ENCODE measurements at places on chromosomes 16 and 17. TPM values are rescaled to one million over a fixed set of nuclear protein-coding genes. Genes with fewer than 3 reads are reported as not detected.

DNA sequence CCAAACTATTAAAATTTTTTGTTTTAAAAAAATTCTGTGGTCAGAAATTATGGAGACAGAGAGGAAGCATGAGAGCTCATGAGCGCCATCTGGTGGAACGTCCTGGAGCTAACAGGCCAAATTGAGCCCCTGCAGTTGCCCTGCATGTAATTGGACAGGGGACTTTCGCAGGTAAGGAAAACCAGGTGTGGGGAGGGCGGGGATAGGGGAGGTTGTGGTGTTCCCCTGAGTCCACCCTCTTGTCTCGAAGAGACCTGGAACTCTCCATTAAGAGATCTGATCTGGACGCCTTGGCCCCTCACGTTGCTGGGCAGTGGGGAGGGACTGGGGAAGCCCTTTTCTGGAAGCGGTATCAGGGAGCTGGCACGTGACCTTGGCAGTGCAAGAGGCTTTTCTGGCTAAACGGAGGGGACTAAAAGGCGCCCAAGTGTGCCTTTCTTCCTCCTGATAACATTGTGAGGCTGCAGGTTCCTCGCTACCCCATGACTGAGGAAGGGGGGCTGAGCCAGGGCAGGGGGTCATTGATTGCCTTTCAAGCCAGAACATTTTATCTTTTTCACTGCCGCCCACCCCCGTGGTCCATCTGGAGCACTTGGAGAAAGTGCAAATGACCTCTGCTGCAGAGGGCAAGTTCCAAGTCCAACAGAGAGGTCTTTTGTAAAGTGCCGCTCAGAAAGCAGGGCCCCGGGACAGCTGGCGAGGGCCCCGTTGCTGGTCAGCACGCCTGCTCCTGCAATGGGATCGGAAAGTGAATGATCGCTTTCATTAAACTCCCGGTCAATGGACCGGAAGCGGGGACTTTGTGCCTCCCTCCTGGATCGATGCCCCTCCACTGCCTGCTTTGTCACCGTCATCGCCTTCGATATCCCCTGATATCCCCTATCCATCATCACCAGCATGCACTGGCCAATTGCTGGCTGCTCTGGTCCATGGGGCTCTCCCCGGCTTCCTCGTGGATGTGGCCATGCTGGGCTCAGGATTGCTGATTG lies 18.4 kb downstream of the PDILT start:
- no peaks in the 10 kb centered on the region for H3K27me3 ChIP-seq
- peak; percentile 52 for DNase-seq
- no peak overlapping the region for H3K27ac ChIP-seq
- no peaks in the 10 kb centered on the region for H3K36me3 ChIP-seq
- H3K4me3 ChIP-seq, result no peak overlapping the region

GRCh38 chr17:17724307-17725010 lies 43.2 kb downstream of the RAI1 start:
- peaks cover 53% of the 10 kb centered on the region for H3K36me3 ChIP-seq
- H3K27me3 ChIP-seq, result no peaks in the 10 kb centered on the region
- peaks cover 29% of the 10 kb centered on the region for H3K4me1 ChIP-seq
- no peak for DNase-seq
- peak overlapping the region; percentile 44 for H3K27ac ChIP-seq

DNA sequence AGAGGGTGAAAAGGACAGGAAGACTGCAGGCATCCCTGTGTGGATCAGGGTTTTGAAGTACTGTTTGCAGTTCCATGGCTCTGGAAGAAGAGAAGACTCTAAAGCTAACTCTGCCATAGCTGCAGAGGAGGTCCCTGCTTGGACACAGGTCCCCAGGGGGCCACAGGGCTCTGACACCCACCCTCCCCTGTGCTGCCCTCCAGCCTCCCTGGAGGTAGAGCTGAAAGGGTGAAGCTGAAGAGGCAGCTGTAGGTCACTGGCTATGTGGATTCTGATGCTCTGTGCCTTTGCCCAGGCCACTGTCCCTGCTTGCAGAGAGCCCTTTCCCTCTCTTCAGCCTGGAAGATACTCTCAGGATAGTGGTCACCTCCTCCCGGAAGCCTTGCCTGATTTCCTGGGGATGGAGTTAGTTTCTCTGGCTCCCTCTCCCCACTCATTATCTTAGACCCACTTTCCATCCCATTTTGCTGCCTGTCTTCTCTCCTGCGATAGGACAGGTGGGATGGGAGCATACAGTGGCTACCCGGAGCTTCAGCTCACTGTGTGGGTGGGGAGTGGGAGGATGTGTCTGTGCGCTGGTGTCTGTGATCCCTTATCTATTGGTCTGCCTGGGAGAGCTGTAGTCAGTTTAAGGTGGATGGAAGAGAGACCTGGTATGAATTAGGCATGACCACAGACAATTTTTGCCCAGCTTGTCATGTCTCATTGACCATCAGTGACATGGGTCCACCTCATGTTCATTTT lies 89.8 kb upstream of the TMEM97 start:
- no peaks in the 10 kb centered on the region for H3K27me3 ChIP-seq
- DNase-seq, result no peak
- no peak overlapping the region for H3K27ac ChIP-seq
- peaks cover 27% of the 10 kb centered on the region for H3K4me1 ChIP-seq
- no peak overlapping the region for H3K4me3 ChIP-seq
- no peaks in the 10 kb centered on the region for H3K36me3 ChIP-seq

- peak within 1 kb of the TSS; percentile 95 for H3K4me3 ChIP-seq
- peaks cover 17% of the 10 kb centered on the region for H3K4me1 ChIP-seq
- DNase-seq, result peak; percentile 95
- peak within 1 kb of the TSS; percentile 99 for H3K27ac ChIP-seq
- H3K36me3 ChIP-seq, result peaks cover 55% of the 10 kb centered on the region
These were observed at the start of gene SRRM2 for GRCh38 chr16:2752035-2752849. SRRM2 (plus strand) TSS chr16:2752638; CDS start chr16:2756365, 3,727 bp downstream.

GRCh38 chr17:63151941-63152523 lies 186.0 kb downstream of the TANC2 start:
- H3K27me3 ChIP-seq, result no peaks in the 10 kb centered on the region
- no peaks in the 10 kb centered on the region for H3K4me1 ChIP-seq
- no peak overlapping the region for H3K4me3 ChIP-seq
- no peak for DNase-seq
- no peaks in the 10 kb centered on the region for H3K36me3 ChIP-seq

- H3K4me1 ChIP-seq, result no peaks in the 10 kb centered on the region
- H3K27me3 ChIP-seq, result no peaks in the 10 kb centered on the region
- no peaks in the 10 kb centered on the region for H3K36me3 ChIP-seq
- DNase-seq, result no peak
These were observed 354.0 kb upstream of the EEF2KMT start for GRCh38 chr16:5451641-5452040.

- H3K4me1 ChIP-seq, result peaks cover 30% of the 10 kb centered on the region
- H3K36me3 ChIP-seq, result peaks cover 90% of the 10 kb centered on the region
- no peak overlapping the region for H3K4me3 ChIP-seq
- peak overlapping the region; percentile 54 for H3K27ac ChIP-seq
These were observed 32.5 kb downstream of the NMT1 start for GRCh38 chr17:45093444-45094110.

- peaks cover 86% of the 10 kb centered on the region for H3K36me3 ChIP-seq
- no peaks in the 10 kb centered on the region for H3K4me1 ChIP-seq
- DNase-seq, result no peak
These were observed 9.9 kb downstream of the CASC3 start for GRCh38 chr17:40150276-40150675.

DNA sequence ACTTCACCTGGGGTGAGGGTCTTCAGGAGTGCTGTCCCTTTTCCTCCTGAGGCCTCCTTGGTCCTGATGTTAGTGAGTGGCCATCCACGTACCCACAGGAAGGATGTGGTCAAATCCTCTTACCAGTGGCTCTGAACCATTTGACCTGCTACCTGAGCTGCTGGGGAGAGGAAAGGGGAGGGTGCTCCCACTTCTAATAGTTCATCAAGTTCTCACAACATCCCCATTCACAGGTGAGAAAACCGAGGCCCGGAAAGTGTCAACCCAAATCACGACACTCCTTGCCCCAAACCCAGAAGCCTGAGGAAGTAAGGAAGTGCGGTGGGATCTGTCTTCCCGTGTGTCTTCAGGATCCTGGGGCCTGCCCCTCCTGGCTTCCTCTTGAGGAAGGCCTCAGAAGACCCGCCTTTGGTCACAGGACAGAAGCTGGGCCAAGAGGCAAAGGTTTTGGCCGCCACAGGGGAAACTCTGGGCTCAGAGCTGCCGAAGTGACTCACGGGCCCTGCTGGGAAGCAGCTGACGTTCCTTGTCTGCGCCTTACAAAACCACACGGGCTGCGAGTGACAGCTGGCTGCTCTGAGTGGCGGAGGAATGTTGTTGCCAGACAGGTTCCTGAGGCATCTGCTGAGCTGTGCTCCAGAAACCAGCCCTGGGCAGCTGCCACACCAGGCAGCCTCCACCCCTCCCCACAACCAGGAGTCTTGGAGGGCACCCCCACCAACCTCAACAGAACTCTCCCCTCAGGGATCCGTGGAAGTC lies 13.9 kb upstream of the KIFC3 start:
- H3K4me3 ChIP-seq, result no peak overlapping the region
- peak overlapping the region; percentile 65 for H3K27ac ChIP-seq
- H3K36me3 ChIP-seq, result no peaks in the 10 kb centered on the region
- peak; percentile 88 for DNase-seq
- peaks cover 15% of the 10 kb centered on the region for H3K4me1 ChIP-seq

GRCh38 chr16:920717-921116 lies 50.1 kb downstream of the LMF1 start:
- H3K36me3 ChIP-seq, result no peaks in the 10 kb centered on the region
- H3K4me1 ChIP-seq, result no peaks in the 10 kb centered on the region
- no peak overlapping the region for H3K27ac ChIP-seq
- H3K27me3 ChIP-seq, result no peaks in the 10 kb centered on the region

- H3K27me3 ChIP-seq, result no peaks in the 10 kb centered on the region
- no peak overlapping the region for H3K4me3 ChIP-seq
- no peaks in the 10 kb centered on the region for H3K36me3 ChIP-seq
- no peak overlapping the region for H3K27ac ChIP-seq
- DNase-seq, result peak; percentile 46
These were observed 1508.2 kb downstream of the CDH11 start for GRCh38 chr16:63613701-63614100.

- H3K27ac ChIP-seq, result no peak overlapping the region
- no peaks in the 10 kb centered on the region for H3K27me3 ChIP-seq
- no peak for DNase-seq
- H3K4me1 ChIP-seq, result peaks cover 4% of the 10 kb centered on the region
- H3K4me3 ChIP-seq, result no peak overlapping the region
These were observed 26.6 kb downstream of the NGFR start for GRCh38 chr17:49521471-49522356.

DNA sequence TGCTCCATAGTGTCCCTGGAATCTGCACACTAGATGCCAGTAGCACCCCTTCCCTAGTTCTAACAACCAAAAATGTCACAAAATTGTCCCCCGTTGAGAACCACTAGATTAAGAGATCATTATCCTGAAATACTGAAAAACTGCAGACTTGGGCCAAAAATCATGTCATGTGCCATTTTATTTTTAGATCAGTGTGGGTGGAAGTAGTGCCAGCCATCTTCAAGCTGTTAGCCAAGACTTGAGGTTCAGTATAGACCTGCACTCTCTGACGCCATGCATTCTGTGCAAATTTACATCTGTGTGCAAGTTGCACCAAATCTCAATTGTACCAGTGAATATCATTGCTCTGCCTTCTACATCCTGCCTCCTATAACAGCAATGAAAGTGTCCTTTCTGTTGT lies 31.5 kb upstream of the NOL11 start:
- DNase-seq, result no peak
- no peaks in the 10 kb centered on the region for H3K36me3 ChIP-seq
- H3K27ac ChIP-seq, result no peak overlapping the region
- H3K27me3 ChIP-seq, result no peaks in the 10 kb centered on the region
- H3K4me1 ChIP-seq, result no peaks in the 10 kb centered on the region

GRCh38 chr16:56204816-56205215 lies 13.5 kb downstream of the GNAO1 start:
- no peaks in the 10 kb centered on the region for H3K27me3 ChIP-seq
- H3K36me3 ChIP-seq, result peaks cover 4% of the 10 kb centered on the region
- DNase-seq, result no peak
- no peak overlapping the region for H3K4me3 ChIP-seq

- no peak overlapping the region for H3K27ac ChIP-seq
- DNase-seq, result no peak
- H3K4me3 ChIP-seq, result no peak overlapping the region
- H3K4me1 ChIP-seq, result peaks cover 4% of the 10 kb centered on the region
- 0 out of 2 replicates have a peak, but pooled peaks cover 8% of the 10 kb centered on the region for H3K27me3 ChIP-seq
These were observed 119.2 kb downstream of the PITPNC1 start for GRCh38 chr17:67496286-67496685.

- peaks cover 2% of the 10 kb centered on the region for H3K27me3 ChIP-seq
- no peaks in the 10 kb centered on the region for H3K36me3 ChIP-seq
- DNase-seq, result no peak
- H3K27ac ChIP-seq, result no peak overlapping the region
These were observed 108.8 kb downstream of the ELAC2 start for GRCh38 chr17:12909046-12909445.

GRCh38 chr17:53186001-53186400 lies 636.7 kb upstream of the KIF2B start:
- DNase-seq, result no peak
- H3K4me3 ChIP-seq, result no peak overlapping the region
- H3K27me3 ChIP-seq, result no peaks in the 10 kb centered on the region
- no peak overlapping the region for H3K27ac ChIP-seq
- no peaks in the 10 kb centered on the region for H3K4me1 ChIP-seq

- no peak overlapping the region for H3K27ac ChIP-seq
- H3K4me3 ChIP-seq, result no peak overlapping the region
- no peaks in the 10 kb centered on the region for H3K27me3 ChIP-seq
These were observed 38.2 kb downstream of the MARF1 start for GRCh38 chr16:15604460-15605440.

The SOST gene
- not detected for total RNA-seq

The WFIKKN2 gene
- total RNA-seq, result not detected

The SRCIN1 gene
- not detected for total RNA-seq

The OR4D1 gene
- total RNA-seq, result not detected

The HSD11B2 gene
- total RNA-seq, result not detected

The SRL gene
- total RNA-seq, result 0.31 TPM

The MPP3 gene
- 2.4 TPM for total RNA-seq

The EVI2A gene
- total RNA-seq, result 10.7 TPM

The ZMYND15 gene
- not detected for total RNA-seq

The TBC1D3I gene
- not detected for total RNA-seq

The CD300LF gene
- total RNA-seq, result not detected

The C17orf100 gene
- 0.88 TPM for total RNA-seq

The PLSCR3 gene
- total RNA-seq, result 13.3 TPM

The SAMD14 gene
- total RNA-seq, result not detected

All from SJSA1 (cell line).